Thymus (tissue), 14 donors: ENCODE measurements at places on chromosomes 7 and 10. TPM values are rescaled to one million over a fixed set of nuclear protein-coding genes. Genes with fewer than 3 reads are reported as not detected.

GRCh38 chr10:127071126-127071525 lies 125.3 kb downstream of the INSYN2A start:
- DNase-seq: no peak

- no peak for DNase-seq
These were observed 6.3 kb downstream of the TMEM243 start for GRCh38 chr7:87213252-87213651.

GRCh38 chr10:6401558-6402348 lies 178.3 kb downstream of the PRKCQ start:
- DNase-seq: peak; percentile 75

ARHGEF35 gene
- 1.3 TPM for total RNA-seq

DNA sequence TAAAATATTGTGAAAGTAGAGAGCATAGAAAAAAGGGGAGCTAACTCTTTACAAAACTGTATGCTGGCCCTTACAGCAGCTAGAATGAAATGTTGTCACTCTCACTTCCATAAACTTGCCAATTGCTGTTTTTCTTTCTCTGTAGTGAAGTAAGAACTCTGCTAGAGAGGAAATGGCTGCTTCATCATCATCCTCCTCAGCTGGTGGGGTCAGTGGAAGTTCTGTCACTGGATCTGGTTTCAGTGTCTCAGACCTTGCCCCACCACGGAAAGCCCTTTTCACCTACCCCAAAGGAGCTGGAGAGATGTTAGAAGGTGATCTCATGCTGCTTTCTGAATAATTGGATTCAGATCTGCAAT lies 7.6 kb upstream of the ASCC1 start:
- no peak for DNase-seq

DNA sequence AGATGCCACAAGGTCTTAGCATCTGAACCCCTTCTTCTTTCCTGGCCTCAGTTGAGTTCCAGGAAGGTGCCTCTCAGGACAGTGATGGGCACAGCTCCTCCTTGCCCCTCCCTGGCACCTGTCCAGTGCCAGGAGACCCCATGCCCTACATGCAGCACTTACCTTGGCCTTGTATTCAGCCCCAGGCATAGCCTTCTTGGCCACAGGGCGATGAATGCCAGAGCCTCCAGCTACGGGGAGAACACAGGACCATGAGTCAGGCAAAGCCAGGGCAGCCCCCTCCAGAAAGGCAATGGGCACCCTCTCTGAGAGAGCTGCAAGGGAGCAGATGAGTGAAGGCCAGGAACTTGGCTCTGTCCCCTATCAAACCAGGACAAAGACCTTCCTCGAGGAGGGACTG lies 24.3 kb upstream of the FRAT2 start:
- DNase-seq: no peak

GRCh38 chr7:31253532-31253931 lies 87.0 kb downstream of the NEUROD6 start:
- DNase-seq: no peak

GRCh38 chr7:26397796-26398426 lies 106.2 kb downstream of the SNX10 start:
- DNase-seq: peak; percentile 17

UCMA gene
- total RNA-seq: 0.52 TPM

GRCh38 chr7:27133409-27134231 lies 3.1 kb upstream of the HOXA4 start:
- DNase-seq: no peak

TMEM176A gene
- total RNA-seq: 11.0 TPM

- DNase-seq: peak; percentile 43
These were observed 2.4 kb downstream of the UBE2H start for GRCh38 chr7:129950191-129950932.

- no peak for DNase-seq
These were observed 9.2 kb downstream of the PCBD1 start for GRCh38 chr10:70879207-70879606.

POLR3A gene
- total RNA-seq: 9.4 TPM

FAM170B gene
- total RNA-seq: not detected

DNA sequence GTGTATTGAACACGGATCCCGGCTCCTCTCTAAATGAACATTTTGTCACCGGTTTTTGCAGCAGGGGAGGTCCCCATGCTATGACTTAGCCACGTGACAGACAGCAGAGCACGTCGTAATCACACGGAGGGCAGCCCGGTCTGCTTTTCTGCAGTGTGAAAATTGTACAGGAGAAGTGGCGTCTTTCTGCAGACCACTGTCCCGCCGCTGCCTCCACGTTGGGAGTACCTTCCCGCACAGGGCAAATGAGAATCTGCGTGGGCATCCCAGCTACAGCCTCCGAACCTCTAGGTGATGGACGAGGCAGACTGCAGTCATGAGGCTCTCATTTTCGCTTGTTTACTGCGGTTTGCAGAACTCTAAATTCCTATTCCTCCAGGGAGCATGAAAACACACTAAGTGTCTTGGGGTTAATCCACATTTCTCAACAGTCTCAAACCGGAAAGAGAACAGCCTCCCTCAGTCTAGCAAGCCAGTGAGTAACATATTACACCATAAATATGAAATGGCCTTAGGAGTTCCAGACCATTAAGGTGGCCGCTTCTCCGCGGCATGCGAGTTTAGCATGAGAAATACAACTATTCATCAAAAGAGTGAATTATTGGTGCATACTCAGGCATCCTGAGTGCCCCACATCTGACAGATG lies 89.8 kb downstream of the TCERG1L start:
- no peak for DNase-seq

- peak; percentile 38 for DNase-seq
These were observed 68.5 kb downstream of the MAP3K8 start for GRCh38 chr10:30502266-30503060.

- DNase-seq: no peak
These were observed 60.5 kb downstream of the GATA3 start for GRCh38 chr10:8114741-8115617.

RHOBTB1 gene
- 4.5 TPM for total RNA-seq

- no peak for DNase-seq
These were observed 73.9 kb downstream of the PCGF5 start for GRCh38 chr10:91294134-91294906.

DNA sequence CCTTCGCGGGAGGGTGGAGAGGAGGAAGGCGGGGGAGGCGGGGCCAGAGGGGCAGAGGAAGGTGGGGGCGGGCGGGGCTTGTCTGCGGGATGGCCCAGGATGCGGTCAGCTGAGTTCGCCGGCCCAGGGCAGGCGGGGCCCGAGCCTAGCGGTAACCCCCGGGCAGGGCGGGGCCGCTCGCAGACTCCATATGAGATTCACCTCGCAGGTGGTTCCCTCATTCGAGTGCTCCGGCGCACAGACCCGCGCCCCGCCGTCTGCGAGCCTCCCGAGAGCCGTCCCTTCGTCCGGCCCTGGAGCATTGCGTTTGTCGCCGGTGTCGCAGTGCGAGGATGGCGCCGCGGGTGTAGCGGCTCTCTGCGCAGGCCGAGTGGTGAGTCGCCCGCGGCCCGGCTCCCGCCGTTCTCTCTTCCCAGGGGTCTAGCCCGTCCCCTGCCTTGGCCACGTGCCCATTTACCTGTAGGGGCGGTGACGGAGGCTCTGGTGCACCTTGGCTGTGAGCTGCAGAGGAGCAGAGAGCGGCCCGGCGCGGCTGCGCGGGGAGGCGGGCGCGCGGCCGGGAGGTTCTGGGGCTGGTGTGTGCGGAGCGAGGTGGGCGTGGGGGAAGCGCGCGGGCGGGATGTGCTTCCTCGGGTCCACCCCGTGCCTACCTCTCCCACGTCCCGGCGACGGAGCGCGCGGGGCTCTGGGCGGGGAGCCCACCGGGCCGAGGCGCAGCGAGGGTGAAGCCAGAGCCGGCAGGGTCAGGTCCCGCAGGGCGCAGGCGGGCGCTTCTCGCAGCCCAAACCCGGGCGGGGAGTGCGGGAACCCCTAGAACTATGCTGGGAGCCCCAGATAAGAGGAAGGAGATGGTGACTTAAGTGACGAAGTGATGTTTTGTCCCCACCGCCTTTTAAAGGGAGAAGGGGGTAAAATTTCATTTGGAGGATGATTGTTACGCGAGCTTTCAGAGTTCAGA lies at the start of gene UPP1:
Gene UPP1, plus strand, starts transcription at position 220 of the 958 bp plus-strand sequence. CDS start 5,519 bp downstream, outside the sequence.
- DNase-seq: no peak

DNA sequence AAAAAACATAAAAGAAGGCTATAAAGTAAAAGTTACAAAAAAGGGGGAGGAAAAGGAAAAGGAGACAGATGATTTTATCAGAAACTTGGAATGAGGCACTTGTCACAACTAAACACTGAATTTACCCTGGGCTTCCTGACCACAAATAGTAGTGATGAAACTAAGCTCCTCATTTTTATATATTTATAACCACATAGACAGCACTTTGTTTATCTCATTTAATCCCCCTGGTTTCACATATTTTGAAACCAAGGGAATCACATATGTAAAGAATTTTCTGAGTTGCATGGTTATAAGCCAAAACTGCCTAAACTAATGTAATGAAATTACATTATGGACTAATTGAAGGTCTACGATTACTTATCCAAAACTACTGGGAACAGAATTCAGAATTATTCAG lies 39.6 kb upstream of the MET start:
- DNase-seq: no peak

GRCh38 chr10:71648933-71649320 lies 70.7 kb downstream of the C10orf105 start:
- DNase-seq: no peak

DNA sequence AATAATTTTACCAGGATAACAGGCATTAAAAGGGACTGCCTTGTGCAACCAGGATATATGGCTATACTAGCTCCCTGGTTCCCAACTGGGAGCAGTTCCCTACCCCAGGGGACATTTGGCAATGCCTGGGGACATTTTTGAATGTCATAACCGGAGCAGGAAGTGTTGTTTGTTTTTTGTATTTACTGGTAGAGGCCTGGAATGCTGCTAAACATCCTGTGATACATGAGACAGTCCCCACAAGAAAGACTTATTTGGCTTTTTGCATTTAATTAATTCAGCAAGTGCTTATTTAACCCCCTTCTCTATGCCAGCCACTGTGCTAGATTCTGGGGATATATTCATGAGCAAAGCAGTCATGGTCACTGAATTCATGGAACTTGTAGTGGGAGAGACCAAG lies 181.2 kb downstream of the BBS9 start:
- DNase-seq: no peak

GLI3 gene
- 3.2 TPM for total RNA-seq

ZNF365 gene
- 0.19 TPM for total RNA-seq

- DNase-seq: no peak
These were observed 11.5 kb downstream of the STEAP1 start for GRCh38 chr7:90165724-90166123.

GRCh38 chr10:58179238-58179637 lies 88.5 kb downstream of the IPMK start:
- no peak for DNase-seq

DNA sequence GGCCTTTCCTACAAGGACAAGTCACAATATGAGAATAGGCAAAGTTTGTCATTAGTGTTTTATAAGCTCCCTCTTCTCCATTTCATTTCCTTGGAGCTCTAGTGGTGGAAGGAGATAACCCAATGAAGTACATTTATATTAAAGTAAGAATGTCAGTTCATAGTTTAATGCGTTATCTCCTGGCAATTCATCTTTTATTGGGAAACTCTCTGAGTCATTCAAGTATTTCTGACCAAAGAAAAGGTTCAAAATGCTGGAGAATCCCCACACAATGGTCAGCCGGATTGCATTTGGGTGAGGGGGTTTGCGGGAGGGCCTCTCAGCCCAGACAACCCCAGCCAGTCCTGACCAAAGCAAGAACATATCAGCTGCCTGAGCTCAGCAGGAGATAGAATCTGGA lies 321.5 kb upstream of the NRP1 start:
- DNase-seq: no peak

SLC39A12 gene
- total RNA-seq: 0.05 TPM

DNA sequence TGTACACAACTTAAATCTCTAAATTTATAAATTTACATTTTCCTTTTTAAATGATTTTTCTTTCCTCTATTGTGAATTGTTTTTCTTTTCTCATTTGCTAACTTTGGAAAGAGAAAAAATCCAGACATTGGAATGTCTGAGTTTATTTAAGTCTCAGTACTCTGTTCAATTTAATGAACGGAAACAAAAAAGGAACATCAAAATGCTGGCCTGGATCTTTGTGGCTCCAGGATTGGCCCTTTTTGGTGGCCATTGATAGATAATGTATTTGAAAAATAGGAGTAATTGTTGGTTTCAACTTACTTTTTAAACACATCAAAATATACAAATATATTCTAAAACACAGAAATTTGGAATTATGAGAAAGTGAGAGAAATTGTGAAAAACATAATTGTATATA lies 336.0 kb downstream of the SUGCT start:
- DNase-seq: no peak

PNLIPRP3 gene
- total RNA-seq: not detected

PDE6C gene
- not detected for total RNA-seq

GRCh38 chr7:101555269-101555920 lies 73.7 kb downstream of the MYL10 start:
- DNase-seq: no peak

ZNF804B gene
- total RNA-seq: not detected

DNA sequence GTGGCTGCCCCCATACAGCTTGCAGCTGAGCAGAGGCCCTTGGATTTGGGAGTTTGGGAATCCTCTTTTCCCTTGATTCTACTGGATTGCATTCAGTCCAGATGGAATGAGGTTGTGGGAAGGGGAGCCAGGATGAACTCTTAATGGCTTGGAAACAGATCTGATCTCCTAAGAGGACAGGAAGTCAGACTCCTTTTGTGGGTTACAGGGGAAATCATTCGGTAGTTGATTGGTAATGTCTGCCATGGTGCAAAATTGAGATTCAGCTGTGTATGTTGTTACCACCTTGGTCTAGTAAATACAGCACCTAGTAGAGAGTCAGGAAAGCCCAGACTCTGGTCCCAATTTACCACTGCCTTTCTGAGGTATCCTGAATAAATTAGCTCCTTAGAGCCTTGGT lies 144.2 kb upstream of the TNRC18 start:
- no peak for DNase-seq

- DNase-seq: no peak
These were observed 40.3 kb downstream of the NEURL1 start for GRCh38 chr10:103533827-103534226.

CNPY1 gene
- total RNA-seq: not detected

DNA sequence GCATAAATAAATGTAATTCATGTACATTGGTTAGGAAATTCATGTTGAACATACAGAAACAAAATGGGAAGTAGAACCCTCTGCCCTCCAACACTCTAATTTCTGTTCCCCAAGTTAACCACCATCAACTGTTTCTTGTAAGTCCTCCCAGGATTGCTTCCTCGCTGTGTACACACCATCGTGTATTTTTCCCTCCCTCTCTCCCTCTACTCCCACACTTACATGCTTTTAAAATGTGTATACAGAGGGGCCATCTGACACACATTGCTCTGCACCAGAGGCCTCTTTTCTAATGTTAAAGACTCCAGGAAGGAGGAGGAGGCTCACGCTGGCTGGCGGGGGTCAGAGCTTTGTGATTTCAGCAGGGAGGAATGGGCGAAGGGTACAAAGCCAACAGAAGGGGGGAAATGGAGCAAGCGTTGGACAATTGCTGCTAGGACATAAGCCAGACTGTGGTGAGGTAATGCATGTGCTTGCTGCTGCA lies 1.9 kb upstream of the EPHA1 start:
- DNase-seq: no peak

LRRTM3 gene
- 0.05 TPM for total RNA-seq

DNA sequence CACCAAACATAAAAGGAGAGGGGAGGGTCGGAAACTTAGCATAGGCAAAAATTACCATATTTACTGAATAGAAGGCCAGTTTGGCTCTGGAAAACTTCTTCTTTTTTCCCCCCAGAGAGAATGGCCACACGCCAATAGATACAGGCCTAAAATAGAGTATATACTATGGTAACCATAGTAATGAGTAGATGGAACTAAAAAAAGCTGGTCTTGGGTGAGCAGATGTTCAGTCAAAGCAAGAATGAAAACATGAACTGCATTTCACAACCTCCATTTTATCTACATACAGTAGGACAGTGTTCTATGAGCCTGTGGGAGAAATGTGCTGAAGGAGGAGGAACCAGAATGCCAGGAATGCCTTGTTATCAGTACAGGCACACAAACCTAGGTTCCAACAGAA lies 141.7 kb upstream of the SEMA3A start:
- no peak for DNase-seq

TBX20 gene
- 0.09 TPM for total RNA-seq
